ENCODE measurements at places on chromosomes 5 and 9. TPM values are rescaled to one million over a fixed set of nuclear protein-coding genes. Genes with fewer than 3 reads are reported as not detected.

GRCh38 chr5:28082610-28083009 is 1044.2 kb upstream of the CDH9 start:
- DNase-seq, result no peak

DNA sequence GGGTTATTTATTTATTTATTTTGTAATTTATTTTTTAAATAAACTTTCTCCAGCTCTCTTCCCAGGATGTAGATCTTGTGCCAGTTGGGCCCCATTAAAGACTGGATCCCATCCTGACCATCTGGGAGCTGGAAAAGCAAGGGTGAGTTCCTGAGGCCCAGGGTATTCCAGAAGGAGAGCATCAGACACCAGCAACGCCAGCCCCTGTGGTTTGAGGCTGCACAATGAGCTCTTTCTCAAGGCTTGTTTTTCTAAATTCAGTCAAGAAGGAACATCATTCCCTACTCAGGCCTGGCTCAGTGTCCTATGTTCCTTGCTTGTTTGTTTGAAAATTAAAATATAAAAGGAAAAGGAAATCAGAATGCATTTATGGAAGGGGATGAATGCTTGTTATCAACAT is 313.3 kb downstream of the EBF1 start:
- DNase-seq, result no peak

DNA sequence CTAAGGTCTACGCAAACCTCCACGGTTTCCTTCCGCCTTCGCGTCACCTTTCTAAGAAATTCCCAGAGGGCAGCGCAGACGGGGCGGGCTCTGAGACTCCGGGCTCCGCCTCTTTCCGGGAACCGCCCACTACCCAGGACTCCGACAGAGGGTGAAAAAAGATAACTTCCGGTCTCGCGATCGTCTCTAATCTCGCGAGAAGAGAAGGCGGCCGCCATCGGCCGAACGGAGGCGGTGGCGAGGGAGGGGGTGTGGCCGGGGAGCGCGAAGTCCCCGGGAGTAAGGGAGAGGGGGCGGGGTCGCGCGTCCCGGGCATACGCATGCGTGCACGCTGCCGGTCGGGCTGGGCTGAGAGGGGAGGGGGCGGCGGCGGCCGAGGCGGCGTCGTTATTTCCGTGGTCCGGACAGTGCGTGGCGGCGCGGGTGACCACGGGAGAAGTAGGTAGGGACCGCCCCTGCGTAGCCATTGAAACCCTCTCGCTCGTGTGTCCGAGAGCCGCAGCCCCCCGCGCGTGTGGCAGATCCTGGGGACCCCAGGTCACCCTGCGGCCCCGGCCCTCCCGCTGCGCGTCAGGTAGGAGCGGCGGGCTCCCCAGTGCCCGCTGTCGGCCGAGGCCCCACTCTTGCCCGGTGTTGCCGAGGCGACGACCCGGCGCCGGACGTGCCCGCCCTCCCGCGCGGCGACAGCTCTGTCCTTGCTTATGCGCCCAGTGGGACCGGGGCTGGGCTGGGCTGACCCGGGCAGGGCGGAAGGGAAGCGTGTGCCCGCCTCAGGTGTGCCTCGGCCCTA is at the start of gene NAA35:
Gene NAA35 (plus strand): TSS at position 315 of the 790 bp plus-strand sequence. CDS start 1,014 bp downstream, outside the sequence.
- peak; percentile 98 for DNase-seq

GRCh38 chr5:143229896-143230675 is 173.4 kb downstream of the NR3C1 start:
- no peak for DNase-seq

DNA sequence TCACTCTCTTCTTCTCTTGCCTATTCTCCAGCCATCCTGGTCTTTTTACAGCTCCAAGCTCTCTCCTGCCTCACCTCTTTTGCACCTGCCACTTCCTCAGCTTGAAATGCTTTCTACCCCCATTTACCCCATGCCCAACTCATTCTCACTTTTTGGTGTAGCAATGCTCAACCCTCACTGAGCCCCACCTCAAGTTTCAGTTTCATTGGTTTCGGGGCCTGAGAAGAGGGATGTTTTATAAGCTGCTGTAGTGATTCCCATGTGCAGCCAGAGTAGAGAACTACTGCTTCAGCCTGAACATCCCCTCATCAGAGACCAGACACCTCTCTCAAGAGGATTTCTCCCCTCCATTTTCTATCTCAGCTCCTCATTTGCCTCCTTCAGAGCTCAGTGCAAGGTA is 45.2 kb upstream of the FYB1 start:
- no peak for DNase-seq

- DNase-seq, result no peak
Observed at GRCh38 chr5:153613144-153613543, 122.7 kb downstream of the GRIA1 start.

DNA sequence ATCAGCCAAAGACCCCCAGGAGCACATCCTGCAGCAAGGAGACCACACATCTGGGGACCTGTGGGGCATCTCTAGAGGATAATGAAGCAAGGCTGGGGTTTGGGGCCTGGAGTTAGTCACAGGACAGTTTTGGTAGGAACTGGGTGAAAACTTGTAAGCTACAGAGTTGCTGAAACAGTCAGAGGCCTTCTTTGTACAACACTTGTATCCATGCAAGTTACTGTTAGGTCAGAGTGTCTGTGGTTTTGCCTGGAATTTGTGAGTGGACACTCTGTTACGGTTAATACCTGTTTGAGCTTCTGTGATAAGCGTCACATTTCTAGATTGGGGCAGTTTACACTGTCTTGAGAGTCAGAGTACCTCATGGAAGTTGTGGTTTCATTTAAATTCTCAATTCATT is 22.6 kb upstream of the ASPN start:
- DNase-seq, result no peak

GRCh38 chr9:129235931-129236331 is 57.9 kb upstream of the IER5L start:
- DNase-seq, result no peak

- no peak for DNase-seq
Observed at GRCh38 chr5:165015547-165015946, 1510.1 kb downstream of the MAT2B start.

The ANKRD18B gene
- total RNA-seq, result 10.6 TPM

The C9 gene
- not detected for total RNA-seq

The PITX1 gene
- total RNA-seq, result not detected
